GM12878 (cell line): ENCODE measurements at places on chromosomes 16 and 17. TPM values are rescaled to one million over a fixed set of nuclear protein-coding genes. Genes with fewer than 3 reads are reported as not detected.

GRCh38 chr17:35731239-35731916 is at the start of gene RASL10B:
Gene RASL10B, plus strand, starts transcription at chr17:35731639. Its CDS starts 3,546 bp downstream, at chr17:35735185.
- no peak within 1 kb of the TSS for H3K27ac ChIP-seq
- H3K4me3 ChIP-seq: peak within 1 kb of the TSS; percentile 11; the same call in 1 of the 2 replicates
- H3K36me3 ChIP-seq: no peaks in the 10 kb centered on the region; the same call in 1 of the 2 replicates
- H3K27me3 ChIP-seq: no peaks in the 10 kb centered on the region
- DNase-seq: no peak
- no peaks in the 10 kb centered on the region for H3K4me1 ChIP-seq

DNA sequence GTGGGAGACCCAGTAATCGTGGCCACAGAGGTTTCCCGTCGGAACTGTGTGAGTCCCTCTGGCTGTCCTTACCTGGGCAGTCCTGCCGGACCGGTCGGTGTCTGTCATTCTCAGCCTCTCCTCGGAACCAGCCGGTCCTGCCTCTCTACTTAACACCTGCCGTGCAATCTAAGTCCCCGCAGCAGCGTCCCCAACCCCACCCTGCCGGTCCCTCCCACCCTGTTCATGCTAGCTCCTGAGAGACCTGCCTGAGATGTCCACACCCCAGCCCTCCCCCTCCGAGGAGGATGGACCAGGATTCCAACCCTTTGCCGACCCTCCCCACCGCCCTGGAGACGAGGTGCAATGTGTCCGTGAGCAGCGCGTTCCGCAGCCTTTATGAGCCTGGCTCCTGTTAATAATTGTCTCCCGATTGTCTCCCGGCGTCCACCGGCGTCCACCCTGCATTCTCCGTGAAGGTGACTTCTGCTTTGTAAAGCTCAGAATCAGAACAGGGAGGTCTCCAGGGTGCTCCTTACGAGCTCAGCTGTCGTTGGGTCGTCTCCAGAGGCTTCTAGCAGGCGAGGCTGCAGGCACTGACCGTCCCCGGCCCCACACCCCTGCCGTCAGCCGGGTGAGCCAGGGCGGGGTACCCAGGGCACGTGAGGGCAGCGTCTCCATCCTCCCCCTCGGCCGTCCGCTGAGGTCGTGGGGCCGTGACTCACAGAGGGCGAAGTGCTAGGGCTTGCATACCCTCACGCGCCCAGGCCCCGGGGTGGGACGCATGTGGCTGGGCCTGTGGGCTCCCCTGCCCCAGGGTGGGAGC is 10.1 kb downstream of the METRNL start:
- no peak overlapping the region for H3K4me3 ChIP-seq
- H3K27ac ChIP-seq: no peak overlapping the region
- H3K36me3 ChIP-seq: no peaks in the 10 kb centered on the region
- DNase-seq: no peak
- no peaks in the 10 kb centered on the region for H3K4me1 ChIP-seq
- H3K27me3 ChIP-seq: no peaks in the 10 kb centered on the region

DNA sequence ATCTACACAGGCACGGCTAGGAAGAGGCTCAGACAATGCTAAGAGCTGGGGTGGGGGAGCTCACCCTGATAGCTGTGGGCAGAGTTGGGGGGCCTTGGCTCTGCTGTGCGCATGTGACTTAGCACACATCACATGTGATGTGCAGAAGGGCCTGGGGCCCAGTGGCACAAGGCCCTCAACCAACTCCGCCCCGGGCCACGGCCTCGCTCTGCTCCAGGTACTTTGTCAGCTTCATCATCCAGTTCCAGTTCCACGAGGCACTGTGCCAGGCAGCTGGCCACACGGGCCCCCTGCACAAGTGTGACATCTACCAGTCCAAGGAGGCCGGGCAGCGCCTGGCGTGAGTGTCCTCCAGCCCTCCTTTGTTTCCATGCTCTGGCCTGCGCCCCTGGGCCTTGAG is 19.3 kb downstream of the ACE start:
- no peaks in the 10 kb centered on the region for H3K4me1 ChIP-seq
- peaks cover 1% of the 10 kb centered on the region for H3K27me3 ChIP-seq
- H3K27ac ChIP-seq: no peak overlapping the region
- H3K36me3 ChIP-seq: no peaks in the 10 kb centered on the region

GRCh38 chr16:1575578-1575977 is 36.3 kb downstream of the IFT140 start:
- no peak for DNase-seq
- H3K36me3 ChIP-seq: no peaks in the 10 kb centered on the region
- H3K4me3 ChIP-seq: no peak overlapping the region
- H3K27me3 ChIP-seq: no peaks in the 10 kb centered on the region

DNA sequence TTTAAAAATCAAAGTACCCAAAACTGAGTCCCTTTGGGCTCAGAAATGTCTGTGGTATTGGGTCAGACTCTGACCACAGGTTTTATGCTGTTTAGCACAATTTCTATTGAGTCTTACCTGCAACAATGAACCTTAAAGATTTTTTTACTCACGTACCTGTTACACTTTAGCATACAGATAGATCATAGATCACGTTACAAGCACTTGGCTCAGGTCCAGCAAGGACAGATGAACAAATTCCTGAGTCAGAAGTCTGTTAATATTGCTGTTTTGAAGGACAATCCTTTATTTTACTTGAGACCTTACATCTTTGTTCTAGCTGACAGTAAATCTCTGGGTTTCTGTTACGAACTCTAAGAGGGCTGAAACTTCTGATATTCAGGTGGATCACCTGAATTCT is 12.8 kb downstream of the SLC7A6OS start:
- H3K4me1 ChIP-seq: no peaks in the 10 kb centered on the region
- no peak overlapping the region for H3K27ac ChIP-seq
- no peaks in the 10 kb centered on the region for H3K27me3 ChIP-seq
- no peak overlapping the region for H3K4me3 ChIP-seq

DNA sequence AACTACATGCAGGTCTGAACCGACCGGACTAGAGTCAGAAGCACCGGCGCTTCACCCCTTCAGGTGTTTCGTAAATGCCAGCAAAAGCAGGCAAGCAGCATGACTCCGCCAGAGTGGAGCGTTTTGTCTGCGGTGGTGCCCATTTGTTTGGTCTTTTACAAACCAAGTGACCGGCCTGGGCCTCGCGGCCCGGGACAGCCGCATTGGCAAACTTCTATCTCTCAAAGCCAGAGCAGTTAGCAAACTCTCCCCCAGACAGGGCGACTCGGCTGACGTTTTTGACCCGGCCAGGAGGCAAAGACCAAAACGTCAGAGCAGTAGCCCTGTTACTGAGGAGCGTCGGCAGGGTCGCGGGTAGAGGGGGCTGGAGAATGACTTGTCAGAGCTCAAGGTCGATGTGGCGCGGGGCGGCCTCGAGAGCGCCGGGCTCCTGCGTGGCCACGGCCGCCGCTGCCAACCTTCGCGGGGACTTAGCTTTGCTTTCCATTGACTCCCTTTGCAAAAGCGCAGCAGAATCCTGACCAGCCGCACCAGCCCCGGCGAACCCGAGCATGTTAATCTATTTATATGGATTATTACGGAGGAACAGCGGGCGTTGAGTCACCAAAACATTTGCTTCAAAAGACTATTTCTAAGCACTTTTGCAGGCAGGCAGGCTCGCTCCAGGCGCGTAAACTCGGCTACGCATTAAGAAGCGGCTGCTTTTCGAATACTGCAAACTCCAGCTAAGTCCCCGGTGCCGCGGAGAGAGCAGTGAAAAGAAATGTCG is 763 bp upstream of the SOX9 start:
- H3K36me3 ChIP-seq: peaks cover 4% of the 10 kb centered on the region
- peaks cover 5% of the 10 kb centered on the region for H3K4me1 ChIP-seq
- peak overlapping the region; percentile 59; the same call in 1 of the 2 replicates for H3K4me3 ChIP-seq
- H3K27ac ChIP-seq: no peak overlapping the region
- DNase-seq: no peak

GRCh38 chr17:27430882-27431491 is 25.3 kb upstream of the KSR1 start:
- no peaks in the 10 kb centered on the region for H3K36me3 ChIP-seq
- H3K27me3 ChIP-seq: no peaks in the 10 kb centered on the region
- no peak overlapping the region for H3K4me3 ChIP-seq
- DNase-seq: no peak
- H3K27ac ChIP-seq: no peak overlapping the region
- no peaks in the 10 kb centered on the region for H3K4me1 ChIP-seq

- DNase-seq: no peak
- H3K27me3 ChIP-seq: no peaks in the 10 kb centered on the region
- no peaks in the 10 kb centered on the region; the same call in 1 of the 2 replicates for H3K36me3 ChIP-seq
- H3K4me1 ChIP-seq: no peaks in the 10 kb centered on the region
- no peak overlapping the region for H3K27ac ChIP-seq
Observed at GRCh38 chr17:3594051-3594800, 15.0 kb downstream of the TRPV1 start.

- H3K27me3 ChIP-seq: no peaks in the 10 kb centered on the region; the same call in 1 of the 2 replicates
- H3K4me3 ChIP-seq: no peak overlapping the region
- H3K4me1 ChIP-seq: no peaks in the 10 kb centered on the region
- DNase-seq: no peak
Observed at GRCh38 chr17:81000631-81001357, 9.2 kb downstream of the CHMP6 start.

DNA sequence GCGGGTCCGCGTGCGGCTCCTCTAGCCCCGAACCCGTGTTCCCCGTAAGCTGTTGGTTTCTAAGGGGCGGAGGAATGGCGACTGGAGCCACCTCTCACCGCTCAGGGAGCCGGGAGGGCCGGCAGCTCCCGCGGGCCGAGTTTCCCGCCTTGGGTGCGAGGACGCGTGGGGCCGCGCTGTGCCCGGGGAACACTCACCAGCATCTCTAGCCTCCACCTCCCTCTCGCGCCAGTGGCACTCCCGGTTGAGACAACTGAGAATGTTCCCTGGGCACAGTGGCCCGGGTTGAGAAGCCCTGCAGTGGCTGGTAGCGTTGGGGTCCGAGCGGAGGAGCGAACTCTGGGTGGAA is 560 bp downstream of the TELO2 start:
- peak overlapping the region; percentile 94 for H3K27ac ChIP-seq
- H3K4me3 ChIP-seq: peak overlapping the region; percentile 95
- peaks cover 6% of the 10 kb centered on the region for H3K4me1 ChIP-seq

GRCh38 chr16:12126091-12126806 is 149.7 kb downstream of the SNX29 start:
- DNase-seq: no peak
- H3K27me3 ChIP-seq: no peaks in the 10 kb centered on the region
- no peaks in the 10 kb centered on the region for H3K4me1 ChIP-seq

- no peak overlapping the region for H3K4me3 ChIP-seq
- no peaks in the 10 kb centered on the region for H3K4me1 ChIP-seq
- no peak overlapping the region for H3K27ac ChIP-seq
Observed at GRCh38 chr17:45823598-45823997, 21.1 kb upstream of the SPPL2C start.

- no peaks in the 10 kb centered on the region for H3K4me1 ChIP-seq
- no peak for DNase-seq
- no peaks in the 10 kb centered on the region for H3K27me3 ChIP-seq
- H3K4me3 ChIP-seq: no peak overlapping the region
Observed at GRCh38 chr16:11481987-11482386, 104.7 kb downstream of the LITAF start.

- no peak overlapping the region for H3K27ac ChIP-seq
- no peaks in the 10 kb centered on the region for H3K27me3 ChIP-seq
- no peak for DNase-seq
Observed at GRCh38 chr17:4054446-4054845, 88.4 kb downstream of the ZZEF1 start.

GRCh38 chr16:87648236-87648635 is 45.9 kb downstream of the JPH3 start:
- no peak for DNase-seq
- no peaks in the 10 kb centered on the region for H3K4me1 ChIP-seq
- no peak overlapping the region for H3K4me3 ChIP-seq
- H3K36me3 ChIP-seq: no peaks in the 10 kb centered on the region
- H3K27ac ChIP-seq: no peak overlapping the region

GRCh38 chr17:21470861-21471260 is 94.7 kb downstream of the KCNJ12 start:
- DNase-seq: no peak
- H3K4me3 ChIP-seq: no peak overlapping the region
- no peaks in the 10 kb centered on the region for H3K4me1 ChIP-seq

DNA sequence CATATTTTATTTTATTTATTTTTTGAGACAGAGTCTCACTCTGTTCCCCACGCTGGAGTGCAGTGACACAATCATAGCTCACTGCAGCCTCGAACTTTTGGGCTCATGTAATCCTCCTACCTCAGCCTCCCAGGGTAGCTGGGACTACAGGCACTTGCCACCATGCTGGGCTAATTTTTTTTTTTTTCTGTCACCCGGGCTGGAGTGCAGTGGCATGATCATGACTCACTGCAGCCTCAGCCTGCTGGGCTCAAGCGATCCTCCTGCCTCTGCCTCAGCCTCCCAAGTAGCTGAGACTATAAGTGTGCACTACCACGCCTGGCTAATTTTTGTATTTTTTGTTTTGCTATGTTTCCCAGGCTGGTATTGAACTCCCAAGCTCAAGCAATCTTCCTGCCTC is 17.1 kb downstream of the UNC45B start:
- no peaks in the 10 kb centered on the region for H3K36me3 ChIP-seq
- no peak overlapping the region for H3K27ac ChIP-seq
- no peak overlapping the region for H3K4me3 ChIP-seq
- peaks cover 1% of the 10 kb centered on the region for H3K27me3 ChIP-seq
- H3K4me1 ChIP-seq: no peaks in the 10 kb centered on the region

- peak within 1 kb of the TSS; percentile 43 for H3K27ac ChIP-seq
- peaks cover 3% of the 10 kb centered on the region; the same call in 1 of the 2 replicates for H3K36me3 ChIP-seq
- H3K4me1 ChIP-seq: peaks cover 4% of the 10 kb centered on the region; the same call in 1 of the 2 replicates
- DNase-seq: peak; percentile 59
Observed at GRCh38 chr17:6443692-6444570, at the start of gene PIMREG. Gene PIMREG, plus strand, starts transcription at chr17:6444455. Its CDS starts 656 bp downstream, at chr17:6445111.

DNA sequence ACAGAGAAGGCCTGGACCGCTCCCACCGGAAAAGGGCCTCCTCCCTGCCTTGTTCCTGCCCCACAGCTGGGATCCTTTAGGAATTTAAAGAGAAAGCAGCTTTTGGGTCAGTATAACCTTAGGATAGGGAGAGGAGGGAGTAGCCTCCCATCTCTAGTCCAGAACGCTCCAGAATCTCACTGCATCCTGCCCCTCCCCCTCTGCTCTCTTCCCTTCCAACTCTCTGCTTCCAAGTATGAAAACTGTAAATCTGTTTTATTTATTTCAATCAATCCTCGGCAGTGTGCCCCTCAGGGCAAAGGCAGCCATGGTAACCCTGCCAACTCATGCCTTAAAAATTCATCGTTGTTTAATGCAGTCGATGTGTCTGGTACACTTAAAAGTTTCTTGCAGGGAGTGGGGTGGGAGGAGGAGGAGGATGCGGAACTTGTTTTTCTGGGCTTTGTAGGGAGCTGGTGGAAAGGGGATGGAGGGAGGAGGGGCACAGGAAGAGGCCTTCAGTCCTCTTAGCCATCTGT is 21.2 kb upstream of the MTSS2 start:
- H3K27me3 ChIP-seq: no peaks in the 10 kb centered on the region
- H3K27ac ChIP-seq: no peak overlapping the region

The SRCAP gene
- polyA plus RNA-seq: 35.7 and 37.1 TPM in 2 replicates

The SLC4A1 gene
- not detected in 2 replicates for polyA plus RNA-seq

The SDR42E2 gene
- 0.05 and 0.09 TPM in 2 replicates for polyA plus RNA-seq

The NPTX1 gene
- polyA plus RNA-seq: not detected in 2 replicates

The REXO5 gene
- 15.4 and 17.0 TPM in 2 replicates for polyA plus RNA-seq

The ABCA6 gene
- polyA plus RNA-seq: 5.8 and 6.8 TPM in 2 replicates

The ESRP2 gene
- 0.36 and 0.64 TPM in 2 replicates for polyA plus RNA-seq

The SPATA2L gene
- 5.1 and 5.9 TPM in 2 replicates for polyA plus RNA-seq

The HOXB5 gene
- not detected in 2 replicates for polyA plus RNA-seq
